ENCODE measurements at places on chromosomes 6 and 20. TPM values are rescaled to one million over a fixed set of nuclear protein-coding genes. Genes with fewer than 3 reads are reported as not detected.

Gene MOCS1
- 16.8 TPM for total RNA-seq

Gene NUS1
- total RNA-seq, result 13.0 TPM

Gene DPPA5
- total RNA-seq, result not detected

Gene OOEP
- total RNA-seq, result not detected

All from heart right ventricle (tissue), 16 donors.